ENCODE measurements at places on chromosomes 4 and X.

DNA sequence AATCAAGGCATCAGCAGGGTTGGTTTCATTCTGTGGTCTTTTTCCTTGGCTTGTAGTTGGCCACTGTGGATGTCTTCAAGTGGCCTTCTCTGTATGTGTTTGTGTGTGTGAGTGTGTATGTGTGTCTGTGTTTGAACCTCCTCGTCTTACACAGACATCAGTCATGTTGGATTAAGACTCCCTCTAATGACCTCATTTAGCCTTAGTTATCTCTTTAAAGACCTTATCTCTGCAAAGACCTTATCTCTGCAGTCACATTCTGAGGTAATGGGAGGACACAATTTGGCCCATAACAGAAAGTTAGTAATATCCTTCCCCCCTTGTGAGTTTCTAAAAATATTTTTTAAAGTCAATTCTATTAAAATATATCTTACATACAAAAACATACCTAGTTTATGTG, 126.7 kb downstream of the EMCN start:
- DNase-seq, result no peak

- no peak for DNase-seq
Measured at GRCh38 chr4:152217896-152218295, 318.0 kb downstream of the FBXW7 start.

GRCh38 chr4:88097301-88097700, 61.1 kb downstream of the ABCG2 start:
- DNase-seq, result no peak

GRCh38 chrX:130418066-130418465, 16.3 kb downstream of the RBMX2 start:
- no peak for DNase-seq

GRCh38 chr4:117874216-117874615, 160.1 kb upstream of the NDST3 start:
- no peak for DNase-seq

DNA sequence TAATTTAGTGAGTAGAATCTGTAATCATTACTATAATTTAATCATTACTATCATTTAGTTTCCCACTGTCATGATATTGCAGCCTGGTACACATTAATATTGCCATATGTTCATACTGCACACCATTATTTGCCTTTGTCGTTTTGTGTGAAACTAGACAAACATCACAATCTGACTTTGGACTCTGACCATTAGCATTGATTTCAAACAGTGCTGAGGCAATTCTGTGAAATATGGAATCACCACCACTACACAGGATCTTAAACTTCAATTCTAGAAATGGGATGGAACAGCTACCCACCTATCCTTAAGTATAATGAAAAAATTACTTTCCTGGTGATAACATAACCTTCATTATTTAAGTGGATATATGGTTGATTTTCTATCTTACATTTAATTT, 98.3 kb downstream of the SORBS2 start:
- DNase-seq, result no peak

DNA sequence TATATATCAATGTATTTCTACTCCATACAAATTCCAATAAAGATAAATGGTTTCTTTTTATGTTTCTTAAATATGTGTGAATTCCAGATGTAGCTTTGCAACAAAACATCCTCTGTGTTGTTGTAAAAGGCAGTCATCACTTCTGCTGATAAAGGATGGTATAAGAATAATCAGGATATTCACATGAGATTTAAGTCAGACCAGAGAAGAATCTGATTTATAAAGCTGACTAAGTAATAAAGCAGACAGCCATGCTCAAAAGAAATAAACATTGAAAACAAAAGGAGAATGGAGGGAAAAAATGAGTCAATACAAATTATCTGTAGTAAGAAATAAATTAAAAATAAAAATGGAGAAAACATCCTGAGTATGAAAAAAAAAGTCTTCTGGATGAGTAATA, 27.0 kb upstream of the SLC7A11 start:
- DNase-seq, result peak; percentile 27

GRCh38 chrX:132088864-132089263, 39.0 kb downstream of the FRMD7 start:
- no peak for DNase-seq

GRCh38 chrX:116111497-116111896, 59.0 kb upstream of the AGTR2 start:
- no peak for DNase-seq

GRCh38 chr4:8147231-8147970, 11.2 kb downstream of the ABLIM2 start:
- DNase-seq, result no peak

DNA sequence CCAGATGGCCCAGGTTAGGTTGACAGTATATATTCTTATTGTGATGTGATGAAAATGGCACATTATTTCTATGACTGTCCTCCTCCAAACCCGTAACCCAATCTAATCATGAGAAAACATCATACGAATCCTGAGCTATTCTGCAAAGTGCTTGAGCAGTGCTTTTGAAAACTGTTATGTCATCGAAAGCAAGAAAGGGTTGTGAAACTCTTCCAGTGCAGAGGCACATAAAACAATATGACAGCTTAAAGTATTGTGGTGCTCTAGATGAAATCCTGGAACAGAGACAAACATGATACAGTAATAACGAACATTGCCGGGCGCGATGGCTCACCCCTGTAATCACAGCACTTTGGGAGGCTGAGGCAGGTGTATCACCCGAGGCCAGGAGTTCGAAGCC, 1648.0 kb downstream of the STIM2 start:
- no peak for DNase-seq

GRCh38 chr4:74692972-74693371, 101.4 kb downstream of the BTC start:
- DNase-seq, result no peak

GRCh38 chr4:5998333-5998936, 19.8 kb downstream of the C4orf50 start:
- peak; percentile 61 for DNase-seq

GRCh38 chr4:24279911-24280375, 304.4 kb downstream of the DHX15 start:
- DNase-seq, result no peak

- no peak for DNase-seq
Measured at GRCh38 chr4:172666711-172667368, 501.8 kb upstream of the GALNT7 start.

GRCh38 chrX:30992381-30992904, 79.4 kb downstream of the FTHL17 start:
- no peak for DNase-seq

DNA sequence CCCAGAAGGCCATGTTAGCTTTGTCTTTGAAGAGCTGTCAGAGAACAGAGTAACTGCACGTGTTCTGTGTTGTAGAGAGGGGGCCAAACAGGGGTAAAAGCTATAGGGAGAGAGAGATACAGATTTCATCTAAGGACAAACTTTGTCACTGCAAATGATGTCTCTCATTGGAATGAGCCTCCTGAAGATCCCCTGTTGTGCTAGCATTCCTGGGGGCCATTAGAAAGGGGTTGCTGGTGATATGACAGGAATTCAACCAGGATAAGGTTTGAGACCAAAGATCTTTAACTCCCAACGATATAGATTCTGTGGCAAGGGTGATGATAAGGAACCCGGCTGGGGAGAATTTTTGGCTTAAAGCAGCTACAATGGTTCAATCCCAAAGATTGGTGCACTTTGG, 16.8 kb downstream of the MID1 start:
- peak; percentile 34 for DNase-seq

DNA sequence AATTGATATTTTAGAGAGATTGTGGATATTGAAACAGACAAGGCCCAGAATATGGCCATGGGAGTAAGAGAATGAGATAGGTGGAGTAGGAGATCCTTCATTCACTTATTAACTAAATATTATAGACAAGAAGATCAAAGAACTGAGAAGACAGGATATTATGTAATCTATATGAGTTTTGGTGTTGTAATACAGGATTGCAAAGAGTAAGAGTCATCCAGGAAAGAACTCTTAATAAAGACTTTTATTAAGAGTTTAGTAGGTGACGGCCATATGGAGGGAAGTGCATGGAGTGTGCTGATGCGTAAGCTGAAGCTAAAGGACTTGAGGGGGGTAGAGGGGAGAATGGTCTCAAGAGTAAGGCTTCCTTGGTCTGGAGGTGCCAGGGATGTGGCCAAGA, 153.7 kb downstream of the VEGFC start:
- no peak for DNase-seq

GRCh38 chr4:113979148-113979904, at the start of gene ARSJ:
Gene ARSJ (minus strand): TSS chr4:113979647. CDS start chr4:113978834, 813 bp downstream.
- peak; percentile 94 for DNase-seq

- no peak for DNase-seq
Measured at GRCh38 chr4:148429206-148429605, 13.0 kb downstream of the NR3C2 start.

DNA sequence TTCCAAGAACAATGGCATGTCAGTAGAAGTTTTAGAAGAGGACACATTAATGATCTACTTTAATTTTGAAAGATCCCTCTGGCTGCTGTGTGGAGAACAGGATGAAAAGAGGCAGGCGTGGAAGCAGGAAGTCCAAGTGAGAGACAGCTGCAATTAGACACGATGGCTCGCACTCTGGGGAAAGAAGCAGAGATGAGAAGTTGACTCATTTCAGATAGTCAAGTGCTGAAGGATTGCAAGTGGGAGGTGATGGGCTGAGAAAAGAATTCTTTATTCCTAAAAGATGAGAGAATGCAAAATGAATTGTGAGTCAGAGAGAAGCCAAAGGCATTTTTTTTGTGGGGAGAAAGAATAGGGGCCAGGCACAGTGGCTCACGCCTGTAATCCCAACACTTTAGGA, 16.5 kb downstream of the RXFP1 start:
- peak; percentile 82 for DNase-seq

GRCh38 chr4:182825786-182826185, 91.4 kb downstream of the DCTD start:
- no peak for DNase-seq

GRCh38 chr4:38684951-38685844, 21.2 kb downstream of the KLF3 start:
- DNase-seq, result no peak

DNA sequence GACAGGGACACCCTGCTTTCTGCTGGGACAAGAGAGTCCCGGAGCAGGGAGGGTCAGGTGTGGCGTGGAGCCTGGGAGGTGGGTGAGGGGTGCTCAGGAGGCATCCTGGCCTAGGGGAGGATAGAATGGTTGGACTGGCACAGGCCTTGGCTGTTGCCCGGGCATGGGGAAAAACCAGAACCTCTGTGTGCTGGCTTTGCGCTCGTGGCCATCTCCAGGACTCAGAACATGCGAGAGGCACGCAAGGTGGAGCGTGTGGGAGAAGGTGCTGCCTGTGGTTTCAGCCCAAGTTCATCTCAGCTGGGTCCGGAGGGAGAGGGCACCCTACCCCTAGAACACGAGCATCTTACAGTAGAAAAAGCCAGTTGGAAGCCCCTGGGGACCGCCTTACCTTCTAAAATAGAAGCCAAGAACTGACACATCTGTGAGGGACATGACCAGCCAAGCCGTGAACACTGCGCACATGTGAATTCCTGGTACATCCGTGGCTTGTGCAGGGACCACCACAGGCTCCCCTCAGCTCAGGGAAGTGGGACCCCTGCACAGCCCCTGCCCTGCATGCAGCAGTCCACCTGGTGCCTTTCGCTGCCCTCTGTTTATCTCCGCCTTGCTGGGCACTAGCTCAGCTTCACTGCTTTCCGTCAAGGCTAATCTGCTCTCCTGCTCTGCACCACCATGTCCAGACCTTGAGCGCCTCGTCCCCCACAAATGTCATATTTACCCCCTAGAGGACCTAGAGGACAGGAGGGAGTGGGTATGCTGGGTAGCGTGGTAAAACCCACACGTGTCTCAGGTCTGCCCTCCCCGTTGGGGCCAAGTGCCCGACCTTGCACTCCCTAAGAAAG, 13.5 kb downstream of the MSANTD1 start:
- no peak for DNase-seq

GRCh38 chr4:138114434-138114833, 127.7 kb downstream of the SLC7A11 start:
- no peak for DNase-seq

- DNase-seq, result no peak
Measured at GRCh38 chr4:38004062-38004461, 43.9 kb downstream of the PTTG2 start.

DNA sequence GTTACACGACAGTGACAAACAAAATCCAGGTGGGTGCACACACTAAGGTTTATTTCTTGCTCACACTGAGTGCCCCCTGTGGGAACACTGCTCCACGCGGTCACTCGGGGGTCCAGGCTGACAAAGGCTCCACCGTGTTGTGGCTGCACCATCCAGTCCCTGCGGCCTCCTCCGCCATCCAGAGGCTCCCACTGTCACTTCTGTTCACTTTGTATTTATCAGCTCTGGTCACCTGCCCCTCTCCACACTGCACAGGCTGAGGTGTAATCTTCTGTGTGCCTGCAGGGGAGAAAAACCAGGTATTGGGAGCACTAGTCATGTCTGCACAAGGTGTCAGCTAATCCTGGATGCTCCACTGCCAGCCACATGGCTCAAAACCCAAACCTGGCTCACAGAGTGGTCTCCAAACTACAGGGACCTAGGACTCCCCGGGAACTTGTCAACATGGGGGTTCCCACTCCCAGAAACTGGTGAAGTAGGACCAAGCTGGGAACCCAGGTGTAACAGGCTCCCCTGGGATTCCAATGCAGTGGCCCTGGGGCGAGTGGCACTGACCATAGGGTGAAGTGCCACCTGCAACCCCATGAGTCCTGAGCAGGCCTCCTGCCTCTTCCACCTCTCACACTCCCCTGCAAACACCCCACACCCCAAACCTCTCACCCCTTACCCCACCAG, 25.5 kb downstream of the HMX1 start:
- no peak for DNase-seq

Data from fibroblast of skin of scalp (primary cell).